NCI-H1105 treated with DMSO at 0.1 percent for 48 hours (cell line): ENCODE measurements at places on chromosomes 16 and 17.

- DNase-seq: no peak
Measured at GRCh38 chr17:57920916-57921703, 34.1 kb downstream of the CUEDC1 start.

GRCh38 chr16:90057738-90058173 is 19.4 kb downstream of the PRDM7 start:
- no peak for DNase-seq

DNA sequence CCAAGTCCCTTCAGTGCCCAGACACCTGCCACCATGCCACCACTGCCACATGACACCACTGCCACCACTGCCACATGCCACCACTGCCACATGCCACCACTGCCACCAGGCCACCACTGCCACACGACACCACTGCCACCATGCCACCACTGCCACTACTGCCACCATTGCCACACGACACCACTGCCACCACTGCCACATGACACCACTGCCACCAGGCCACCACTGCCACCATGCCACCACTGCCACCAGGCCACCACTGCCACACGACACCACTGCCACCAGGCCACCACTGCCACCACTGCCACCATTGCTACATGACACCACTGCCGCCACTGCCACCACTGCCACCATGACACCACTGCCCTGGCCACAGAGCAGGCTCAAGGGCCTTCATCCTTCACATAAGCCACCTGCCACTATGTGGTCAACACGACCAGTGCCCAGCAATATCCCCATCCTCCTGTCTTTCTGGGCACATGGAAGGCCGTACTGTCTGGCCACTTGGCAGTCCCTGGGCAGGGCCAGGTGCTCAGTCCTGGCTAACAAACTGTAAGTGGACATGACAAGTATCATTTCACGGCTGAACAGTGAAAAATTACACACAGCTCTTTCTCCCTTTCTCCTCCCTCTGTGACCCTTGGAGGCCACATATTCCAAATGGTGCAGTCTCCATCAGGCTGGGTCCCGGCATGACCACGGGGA is 33.1 kb downstream of the ABR start:
- DNase-seq: no peak

GRCh38 chr16:60686824-60687223 is 1349.4 kb downstream of the CDH8 start:
- DNase-seq: no peak

GRCh38 chr17:32523017-32523680 is 36.4 kb downstream of the CDK5R1 start:
- DNase-seq: no peak

- no peak for DNase-seq
Measured at GRCh38 chr17:63082952-63083351, 116.9 kb downstream of the TANC2 start.

DNA sequence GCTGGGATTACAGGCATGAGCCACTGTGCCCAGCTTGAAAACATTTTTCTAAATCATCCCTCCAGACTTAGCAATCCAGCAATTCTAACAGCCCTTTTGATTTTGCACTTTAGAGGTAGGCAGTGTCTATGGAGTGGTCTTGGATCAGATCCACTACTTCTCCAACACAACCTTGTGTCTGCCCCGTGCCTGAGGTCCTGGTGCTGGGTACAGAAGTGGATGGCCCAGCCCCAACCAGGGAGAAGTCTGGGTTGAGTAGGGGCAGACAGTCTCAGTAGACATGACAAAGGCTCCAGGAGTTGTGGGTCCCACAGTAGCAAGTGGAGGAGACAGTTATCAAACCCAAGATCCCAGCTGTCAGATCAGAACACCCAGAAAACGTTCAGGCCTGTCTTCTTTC is 71.9 kb upstream of the CACNG5 start:
- DNase-seq: no peak
